Right forelimb (tissue), 1 donor: ENCODE measurements at places on chromosomes 3 and 15.
A peak's percentile ranks its signal among the peaks of the same experiment; 100 is the strongest.

GRCh38 chr3:54443561-54444161 lies 321.3 kb downstream of the CACNA2D3 start:
- no peak for DNase-seq

DNA sequence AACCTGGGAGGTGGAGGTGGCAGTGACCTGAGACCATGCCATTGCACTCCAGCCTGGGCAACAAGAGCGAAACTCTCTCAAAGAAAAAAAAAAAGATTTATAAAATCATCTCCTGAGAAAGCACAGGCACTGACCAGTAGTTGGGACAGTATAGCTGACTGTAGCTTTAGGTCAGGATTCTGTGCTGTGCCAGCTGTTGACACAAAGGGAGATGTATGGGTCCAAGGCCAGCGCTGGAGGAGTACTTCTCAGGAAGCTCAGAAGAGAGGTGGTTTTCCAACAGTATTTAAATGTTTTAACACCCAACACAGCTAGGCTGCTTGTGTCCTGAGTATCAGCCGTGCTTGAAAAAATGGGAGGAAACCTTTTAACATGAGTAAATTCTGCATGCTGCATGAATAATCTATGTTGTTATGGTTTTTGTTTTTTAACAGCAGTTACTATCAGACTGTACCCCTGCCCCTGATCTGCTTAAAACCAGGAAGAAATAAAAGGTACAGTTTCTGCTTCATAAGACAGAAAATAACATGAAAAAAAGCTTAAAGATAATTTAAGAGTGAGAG lies 6.5 kb downstream of the RAMAC start:
- no peak for DNase-seq

GRCh38 chr3:154971341-154971740 lies 108.8 kb upstream of the MME start:
- no peak for DNase-seq

- no peak for DNase-seq
These were observed 261.5 kb upstream of the TPM1 start for GRCh38 chr15:62781081-62781497.

- DNase-seq = no peak
These were observed 20.3 kb downstream of the GYG1 start for GRCh38 chr3:149011676-149012075.

DNA sequence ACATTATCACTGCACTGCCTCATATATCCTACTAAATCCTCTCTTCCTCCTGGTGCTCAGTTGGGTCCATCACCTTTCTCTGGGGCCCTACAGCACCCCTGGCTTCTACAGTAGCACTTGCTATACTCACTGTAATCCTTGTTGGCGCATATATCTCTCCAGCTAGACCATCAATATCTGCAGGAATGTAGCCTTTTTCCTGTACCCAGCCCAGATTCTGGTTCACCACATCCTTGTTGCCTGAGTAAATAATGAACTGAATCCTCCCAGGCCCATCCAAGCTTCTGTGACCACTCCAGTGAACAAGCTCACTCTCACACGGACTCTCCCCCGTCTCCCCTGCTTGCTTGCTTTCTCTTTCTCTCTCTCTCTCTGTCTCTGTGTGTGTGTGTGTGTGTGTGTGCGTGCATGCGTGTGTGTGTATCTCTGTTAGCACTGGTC lies 62.5 kb upstream of the LIPC start:
- DNase-seq = no peak

DNA sequence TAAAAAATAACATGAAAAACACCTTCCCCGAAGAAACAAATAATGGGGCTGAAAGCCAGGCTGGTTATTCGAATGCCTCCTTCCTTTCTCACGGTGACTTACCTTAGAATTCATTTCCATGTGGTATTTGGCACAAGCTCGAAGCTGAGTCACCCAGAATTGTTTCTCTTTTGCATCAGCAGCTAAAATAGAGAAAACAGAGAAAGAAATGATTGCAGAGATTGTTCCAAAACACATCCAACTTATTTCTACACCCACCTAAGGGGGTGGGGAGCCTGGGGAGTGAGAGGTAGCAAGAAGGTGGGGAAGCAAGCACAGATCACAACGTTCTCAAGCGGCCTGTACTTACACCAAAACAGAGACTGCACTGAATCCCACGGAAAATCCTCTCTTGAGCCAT lies 104.7 kb downstream of the OSBPL10 start:
- DNase-seq = no peak

DNA sequence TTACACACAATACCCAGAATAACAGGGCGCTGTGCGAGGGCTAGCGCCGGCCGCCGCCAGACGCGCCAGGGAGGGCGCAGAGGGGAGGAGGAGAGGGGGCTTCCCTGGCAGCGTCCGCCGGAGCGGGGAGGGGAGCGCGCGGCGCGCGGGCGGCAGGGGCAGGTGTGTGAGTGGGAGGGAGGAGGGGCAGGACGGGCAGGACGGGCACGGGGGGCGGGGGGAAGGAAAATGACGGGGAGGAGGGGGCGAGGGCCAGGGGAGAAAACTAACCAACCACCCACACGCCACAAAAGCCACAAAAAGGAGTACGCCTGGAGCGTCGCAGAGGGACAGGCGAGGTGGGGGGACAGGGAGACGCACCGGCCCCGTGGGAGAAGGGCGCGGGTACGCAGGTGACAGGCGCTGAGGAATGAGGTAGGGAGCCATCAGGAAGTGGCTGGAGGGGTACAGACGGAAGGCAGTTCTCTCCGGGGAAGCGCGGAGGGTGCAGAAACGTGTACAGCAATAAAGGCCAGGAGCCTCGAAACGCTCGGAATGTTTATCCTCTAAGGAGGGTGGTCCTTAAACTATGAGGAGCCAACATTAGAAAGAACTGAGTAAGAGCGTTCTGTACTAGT lies 610 bp upstream of the SATB1 start:
- DNase-seq = no peak

DNA sequence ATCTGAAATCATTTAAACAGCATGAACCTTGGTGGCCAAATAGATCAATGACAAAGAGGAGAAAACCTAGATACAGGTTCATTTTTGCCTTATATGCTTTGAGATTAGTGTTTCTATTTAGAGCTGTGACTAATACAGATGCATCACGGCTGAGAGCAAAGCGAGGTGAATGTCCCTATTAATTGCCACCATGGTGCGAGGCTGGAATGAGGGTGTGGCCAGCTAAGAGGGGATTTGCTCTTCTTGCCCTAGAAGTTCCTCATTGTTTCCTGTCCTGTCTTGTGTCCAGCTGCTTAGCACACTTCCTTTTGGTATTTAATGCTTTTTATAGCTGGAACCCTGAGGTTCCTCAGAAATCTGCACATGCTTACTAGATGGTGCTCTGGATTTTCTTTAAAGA lies 339.1 kb upstream of the RGMA start:
- DNase-seq = no peak

DNA sequence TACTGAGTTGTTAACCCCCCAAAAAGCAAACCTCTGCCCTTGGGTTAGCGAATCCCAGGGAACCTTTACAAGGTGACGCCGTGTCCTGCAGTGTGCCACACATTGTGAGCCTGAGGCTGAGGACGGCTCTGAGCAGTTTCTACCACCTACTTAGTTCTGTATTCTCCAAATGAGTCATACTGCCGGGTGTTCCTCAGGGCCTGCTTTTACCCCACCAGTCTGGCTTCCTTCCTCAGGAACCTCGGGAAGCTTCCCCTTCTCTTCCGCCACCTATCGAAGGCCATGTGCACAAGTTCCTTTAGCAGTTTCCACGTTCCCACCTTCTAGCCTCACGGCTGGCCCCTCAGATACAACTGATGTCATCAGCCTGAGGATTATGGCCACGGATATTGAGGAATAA lies 384.0 kb upstream of the TPM1 start:
- no peak for DNase-seq

GRCh38 chr3:23567917-23568316 lies 237.8 kb upstream of the UBE2E1 start:
- DNase-seq = no peak

- DNase-seq = no peak
These were observed 90.1 kb upstream of the NEO1 start for GRCh38 chr15:72962054-72962702.

- peak; percentile 41 for DNase-seq
These were observed 99.3 kb upstream of the ALDH1A3 start for GRCh38 chr15:100780208-100780800.

GRCh38 chr3:136465296-136465695 lies 215.2 kb downstream of the PCCB start:
- DNase-seq = no peak

GRCh38 chr15:78626381-78626995 lies 5.7 kb upstream of the CHRNA3 start:
- no peak for DNase-seq

GRCh38 chr3:183515968-183516851 lies 39.3 kb downstream of the KLHL6 start:
- DNase-seq = no peak

DNA sequence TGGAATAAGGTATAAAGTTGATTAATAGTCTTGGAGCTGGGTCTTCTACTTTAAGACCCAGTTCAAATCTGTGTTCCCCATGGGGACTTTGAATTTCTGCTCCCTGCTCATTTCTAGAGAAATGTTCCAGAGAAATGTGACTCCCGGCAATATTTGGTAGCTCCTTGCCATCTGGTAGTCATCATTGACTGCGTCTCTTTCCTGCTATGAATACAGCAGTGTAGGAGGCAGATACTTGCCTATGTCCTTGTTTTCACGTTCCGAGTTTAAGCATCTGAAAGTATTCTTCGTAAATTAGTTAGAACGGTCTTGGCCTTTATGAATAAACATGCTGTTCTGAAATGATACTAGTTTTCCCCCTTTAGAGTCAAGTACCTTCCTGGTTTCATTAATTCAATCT lies 352.9 kb downstream of the PTPRG start:
- no peak for DNase-seq

- DNase-seq = no peak
These were observed 137.5 kb downstream of the ADAM10 start for GRCh38 chr15:58611731-58612676.

GRCh38 chr3:15291589-15292541 lies 40.5 kb downstream of the SH3BP5 start:
- DNase-seq = no peak

DNA sequence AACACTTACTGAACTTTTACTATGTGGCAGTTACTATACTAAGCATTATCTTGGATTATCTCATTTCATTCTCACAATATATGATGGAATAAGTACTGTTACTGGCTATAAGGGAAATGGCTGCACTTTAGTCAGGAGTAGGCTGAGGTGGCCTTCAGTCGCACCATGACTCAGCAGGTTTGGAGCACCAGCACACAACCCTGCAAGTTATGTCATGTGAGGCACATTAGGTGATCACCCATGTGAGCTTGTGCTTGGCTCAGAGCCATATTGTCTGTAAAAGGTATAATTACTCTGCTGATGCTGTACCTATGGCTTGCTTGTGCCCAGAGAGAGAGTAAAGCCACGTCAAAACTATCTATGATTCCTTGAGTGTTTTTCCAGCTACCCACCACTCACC lies 54.1 kb upstream of the TIPARP start:
- DNase-seq = no peak

- DNase-seq = peak; percentile 23
These were observed 6.7 kb downstream of the EFCC1 start for GRCh38 chr3:129007792-129008191.

- peak; percentile 26 for DNase-seq
These were observed 125.0 kb downstream of the ASB7 start for GRCh38 chr15:100727291-100727851.

- no peak for DNase-seq
These were observed 2.8 kb downstream of the EFHB start for GRCh38 chr3:19931180-19931692.

DNA sequence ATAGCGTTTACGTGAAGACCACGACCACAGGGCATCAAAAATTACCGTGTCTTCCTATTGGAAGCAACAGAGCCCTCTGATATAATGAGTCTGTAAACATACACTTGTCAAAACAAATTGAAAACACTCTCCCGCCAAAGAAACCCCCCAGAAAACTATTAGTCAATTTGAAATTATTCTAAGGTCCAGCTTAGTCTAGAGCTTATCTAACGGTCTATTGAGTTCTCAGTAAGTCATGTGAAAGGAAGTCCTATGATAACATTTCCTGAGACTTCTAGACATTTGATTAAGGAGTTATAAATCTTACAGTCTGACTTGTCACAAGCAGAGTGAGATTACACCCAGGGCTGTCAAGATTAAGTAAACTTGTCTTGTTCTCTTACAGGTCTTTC lies 356.3 kb downstream of the FOXP1 start:
- no peak for DNase-seq

DNA sequence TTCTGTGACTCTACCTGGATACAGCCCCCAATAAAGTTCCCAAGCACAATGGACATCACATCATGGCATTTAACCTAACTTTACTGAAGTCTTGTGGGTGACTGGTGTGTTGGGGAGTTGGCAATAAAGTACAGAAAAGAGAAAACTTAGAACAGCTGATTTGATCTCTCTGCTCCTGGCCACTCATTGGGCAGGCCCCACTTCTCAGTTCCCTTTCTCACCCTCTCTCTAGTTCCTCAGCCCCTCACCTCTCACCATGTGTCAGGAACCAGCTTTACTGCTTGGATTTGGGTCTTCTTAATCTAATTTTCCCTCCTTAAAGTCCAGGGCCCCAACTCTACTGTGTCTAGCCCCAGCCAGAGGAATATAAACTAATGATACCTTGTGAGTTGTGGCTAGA lies 713 bp upstream of the MUC13 start:
- DNase-seq = no peak

DNA sequence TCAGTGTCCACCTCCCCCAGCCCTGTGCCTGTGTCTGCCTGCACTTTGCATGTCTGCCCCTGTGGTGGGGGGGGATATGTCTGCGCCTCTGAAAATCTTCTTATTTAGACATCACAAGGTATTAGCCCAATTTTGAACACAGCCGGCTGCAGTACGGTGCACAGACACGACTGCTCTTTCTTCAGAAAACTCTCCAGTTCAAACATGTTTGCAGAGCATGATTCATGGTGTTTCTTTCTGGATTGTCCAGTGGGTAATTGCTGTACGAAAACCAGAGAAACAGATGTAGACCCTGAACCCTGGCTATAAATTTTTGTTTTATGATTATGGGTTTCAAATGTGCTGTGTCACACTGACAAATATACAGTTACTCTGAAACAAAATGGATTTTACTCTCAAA lies 3.4 kb upstream of the RARB start:
- DNase-seq = peak; percentile 47

- no peak for DNase-seq
These were observed 61.1 kb downstream of the KCNAB1 start for GRCh38 chr3:156181509-156181908.
